ENCODE measurements at places on chromosomes 11 and 22.
A peak's percentile ranks its signal among the peaks of the same experiment; 100 is the strongest.

GRCh38 chr11:92796744-92797143, 172.7 kb upstream of the MTNR1B start:
- no peak for DNase-seq

DNA sequence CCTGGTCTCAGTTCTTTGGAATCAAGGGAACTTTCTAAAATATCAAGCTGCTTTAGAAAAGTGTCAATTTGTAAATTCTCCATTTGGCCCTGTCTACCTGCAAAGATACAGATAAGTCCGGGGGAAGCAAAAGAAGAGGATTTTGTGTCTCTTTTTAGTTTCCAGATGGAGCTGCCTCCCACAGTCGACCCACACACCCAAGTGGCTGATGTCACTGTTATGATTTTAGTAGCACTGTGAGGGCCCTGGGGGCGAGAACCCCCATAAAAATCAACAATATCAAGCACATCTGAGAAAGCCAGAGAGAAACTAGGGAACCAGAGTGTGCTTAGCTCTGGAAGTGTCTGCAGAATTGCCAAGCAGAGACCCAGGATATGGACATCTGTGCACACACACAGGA, 212.7 kb downstream of the LARGE1 start:
- DNase-seq = no peak

DNA sequence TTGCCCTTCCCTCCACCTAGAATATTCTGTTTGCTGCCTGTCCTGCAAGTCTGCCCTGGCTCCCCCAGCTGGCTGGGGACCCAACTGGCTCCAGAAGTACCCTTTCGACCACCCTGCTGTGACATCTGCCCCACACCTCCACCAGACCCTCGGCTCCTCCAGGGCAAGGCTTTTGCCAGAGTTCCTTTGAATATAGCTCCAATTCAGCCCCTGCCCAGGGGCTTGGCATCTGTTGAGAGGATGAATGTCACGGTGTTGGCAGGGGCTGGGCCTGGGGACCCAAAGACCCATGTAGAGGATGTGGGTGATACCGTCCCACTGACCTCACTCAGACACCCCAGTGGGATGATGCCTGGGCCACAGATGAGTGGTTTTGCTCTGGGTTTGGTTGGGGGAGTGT, 4.0 kb downstream of the NLRP6 start:
- DNase-seq = no peak

DNA sequence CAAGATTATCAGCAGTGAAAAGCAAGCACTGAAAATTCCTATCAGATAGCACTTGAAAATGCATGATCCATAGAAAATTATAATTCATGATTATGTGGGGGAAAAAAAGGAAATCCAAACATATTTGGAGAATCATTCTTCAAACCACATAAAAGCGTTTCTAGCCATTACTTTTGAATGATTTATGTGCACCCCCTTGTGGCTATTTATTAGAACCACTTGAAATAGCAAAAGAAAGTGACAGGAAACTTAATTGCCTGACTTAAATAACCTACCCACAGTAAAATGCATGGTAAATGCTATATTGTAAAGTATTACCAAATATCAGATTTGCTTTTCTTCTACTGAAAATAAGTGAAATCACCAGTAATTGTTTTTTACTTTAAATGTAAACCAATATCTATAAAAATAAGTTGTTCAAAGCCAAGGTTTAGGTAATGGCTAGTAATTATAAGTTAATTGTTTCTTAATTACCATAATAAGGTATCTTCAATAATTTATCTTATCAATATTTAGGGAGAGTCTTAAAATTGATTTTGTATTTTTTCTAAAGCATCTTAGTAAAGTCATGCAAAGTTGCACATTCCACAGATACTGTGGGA, 168.5 kb downstream of the ARHGAP42 start:
- peak; percentile 61 for DNase-seq

DNA sequence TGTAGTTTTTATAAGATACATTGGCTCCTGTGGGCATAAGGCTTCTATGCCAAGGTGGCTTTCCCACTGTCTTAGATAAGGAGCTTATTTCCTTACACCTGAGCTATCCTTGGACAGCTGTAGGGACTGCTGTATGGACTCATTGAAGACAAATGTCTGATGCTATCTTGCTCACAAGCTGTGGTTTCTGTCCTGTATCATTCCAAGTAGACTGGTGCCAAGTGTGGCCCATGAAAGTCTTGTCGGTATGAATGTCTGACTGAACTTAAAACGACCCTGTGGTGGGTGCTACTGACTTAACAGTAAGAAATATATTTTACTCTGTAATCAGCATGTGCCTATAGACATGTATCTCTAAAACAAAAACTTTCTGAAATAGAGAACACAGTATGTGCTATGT, 45.0 kb downstream of the LARGE2 start:
- DNase-seq = no peak

DNA sequence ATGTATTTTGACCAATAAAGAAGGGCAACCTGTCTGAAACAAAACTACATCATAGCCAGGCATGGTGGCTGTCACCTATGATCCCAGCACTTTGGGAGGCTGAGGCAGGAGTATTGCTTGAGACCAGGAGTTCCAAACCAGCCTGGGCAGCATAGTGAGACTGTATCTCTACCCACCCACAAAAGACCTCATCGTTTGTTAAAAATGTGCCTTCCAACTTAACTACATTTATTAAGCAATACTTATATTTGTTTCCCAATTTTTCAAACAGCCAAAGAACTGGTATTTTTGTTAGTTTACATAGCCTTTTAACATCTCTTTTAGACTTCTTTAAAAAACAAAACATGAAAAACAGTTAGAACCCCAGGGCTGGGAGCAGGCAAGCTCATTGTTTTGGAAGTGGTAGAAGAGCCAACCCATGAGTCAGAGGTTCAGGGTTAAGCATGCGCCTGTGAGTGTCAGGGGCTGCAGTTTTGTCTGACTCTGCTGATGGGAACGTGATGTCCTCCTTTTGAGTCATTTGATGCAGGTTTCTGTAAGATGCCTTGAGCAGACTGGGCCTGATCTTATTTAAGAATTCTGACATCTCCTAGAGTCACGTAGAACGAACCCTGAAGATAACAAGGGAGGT, 53.9 kb upstream of the CRTAM start:
- DNase-seq = peak; percentile 73

- no peak for DNase-seq
Observed at GRCh38 chr22:18035751-18036150, 11.4 kb upstream of the MICAL3 start.

GRCh38 chr11:79182794-79183193, 258.0 kb downstream of the TENM4 start:
- DNase-seq = no peak

DNA sequence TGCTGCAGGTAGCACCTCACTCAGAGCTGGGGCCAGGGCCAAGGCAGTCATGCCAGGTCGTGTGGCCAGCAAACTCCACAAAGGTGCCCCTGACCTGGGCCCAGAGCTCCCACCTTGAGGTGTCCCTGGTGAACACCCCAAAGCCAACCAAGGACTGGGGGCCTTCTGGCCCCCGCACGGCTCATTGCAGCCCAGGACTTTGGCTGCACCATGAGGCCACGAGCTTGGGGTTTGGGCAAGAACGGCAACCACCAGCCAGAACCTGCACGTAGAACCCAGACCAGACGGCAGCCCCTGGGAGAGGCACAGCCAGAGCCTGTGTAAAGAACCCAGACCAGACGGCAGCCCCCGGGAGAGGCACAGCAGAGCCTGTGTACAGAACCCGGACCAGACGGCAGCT, 7.8 kb downstream of the LRRC56 start:
- no peak for DNase-seq

DNA sequence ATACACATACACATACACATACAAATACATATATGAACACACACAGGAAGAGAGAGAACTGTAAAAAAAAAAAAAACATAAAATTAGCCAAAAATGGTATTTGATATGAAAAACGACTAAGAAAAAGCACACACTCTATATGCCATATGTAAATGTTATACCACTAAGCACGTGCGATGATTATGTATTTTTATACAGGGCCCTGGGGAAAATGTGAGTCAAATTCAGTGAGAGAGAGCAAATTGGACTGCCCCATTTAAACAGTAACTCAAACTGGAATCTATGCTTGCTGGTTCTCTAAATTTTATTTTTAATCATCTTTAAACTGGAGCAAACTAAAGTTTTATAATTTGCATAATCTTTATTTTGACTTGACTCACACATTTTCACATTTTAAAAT, 197.8 kb upstream of the MTNR1B start:
- no peak for DNase-seq

All from endothelial cell of umbilical vein (primary cell).